Astrocyte (in vitro differentiated cells and primary cell): ENCODE measurements at places on chromosomes 6 and 20.

- DNase-seq: no peak
These were observed 51.0 kb downstream of the STX7 start for GRCh38 chr6:132461958-132462357.

- no peak for DNase-seq
These were observed 138.2 kb upstream of the ARMC2 start for GRCh38 chr6:108710030-108710429.

DNA sequence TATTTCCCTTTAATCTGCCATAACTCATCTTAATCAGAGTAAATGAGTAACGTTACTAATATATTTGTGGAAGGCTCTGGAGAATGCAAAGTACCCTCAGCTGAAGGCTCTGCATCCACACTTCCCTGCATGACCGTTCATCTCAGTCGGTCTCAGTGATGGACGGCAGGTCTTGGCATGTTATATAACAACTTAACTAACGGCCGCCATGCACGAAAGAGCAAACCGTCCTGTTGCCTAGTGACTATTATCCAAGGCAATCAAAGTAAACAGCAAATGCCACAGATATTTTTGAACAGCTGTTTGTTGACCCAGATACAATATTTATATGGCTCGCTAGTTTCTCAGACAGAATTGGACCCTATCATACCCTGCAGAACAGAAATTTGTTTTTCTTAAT, 194.9 kb upstream of the SMLR1 start:
- DNase-seq: no peak

DNA sequence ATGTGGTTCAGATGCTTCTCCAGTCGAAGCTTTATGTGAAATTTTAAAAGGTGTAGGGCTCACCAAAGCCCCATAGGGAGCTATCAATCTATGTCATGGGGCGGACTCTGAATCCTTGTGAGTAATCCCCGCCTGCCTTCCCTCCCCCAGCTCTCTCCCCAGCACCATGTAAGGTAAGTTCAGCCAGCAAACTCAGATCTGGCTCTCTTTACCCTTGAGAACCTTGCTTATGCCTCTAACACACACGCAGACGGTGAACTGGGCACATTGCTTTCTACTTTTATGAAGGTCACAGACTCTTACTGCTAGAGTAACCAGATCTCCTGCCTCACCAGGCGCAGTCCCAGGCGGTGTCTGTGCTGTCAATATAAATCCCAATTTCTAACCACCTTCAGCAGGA, 82.6 kb upstream of the CNKSR3 start:
- DNase-seq: peak; percentile 17

DNA sequence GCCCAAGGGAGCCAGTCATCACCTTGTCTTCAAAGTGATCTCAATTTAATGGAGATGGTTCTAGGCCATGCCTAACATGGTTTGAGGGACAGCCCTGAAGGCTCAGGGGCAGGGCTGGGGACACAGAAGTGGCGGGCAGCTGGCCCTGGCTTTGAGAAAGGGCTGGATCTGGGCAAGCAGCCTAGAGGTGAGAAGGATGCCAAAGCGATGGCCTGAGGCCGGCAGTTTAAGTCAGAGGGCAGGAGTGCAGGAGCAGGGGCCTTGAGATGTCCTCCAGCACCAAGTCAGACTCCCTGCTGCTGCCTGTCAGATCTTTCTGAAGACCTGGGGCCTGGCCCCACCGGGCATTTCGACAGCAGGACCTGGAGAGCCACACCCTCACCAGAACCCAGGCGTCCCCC, 28.4 kb upstream of the APMAP start:
- DNase-seq: no peak

GRCh38 chr6:39884696-39885095, 49.6 kb downstream of the MOCS1 start:
- DNase-seq: peak; percentile 89

DNA sequence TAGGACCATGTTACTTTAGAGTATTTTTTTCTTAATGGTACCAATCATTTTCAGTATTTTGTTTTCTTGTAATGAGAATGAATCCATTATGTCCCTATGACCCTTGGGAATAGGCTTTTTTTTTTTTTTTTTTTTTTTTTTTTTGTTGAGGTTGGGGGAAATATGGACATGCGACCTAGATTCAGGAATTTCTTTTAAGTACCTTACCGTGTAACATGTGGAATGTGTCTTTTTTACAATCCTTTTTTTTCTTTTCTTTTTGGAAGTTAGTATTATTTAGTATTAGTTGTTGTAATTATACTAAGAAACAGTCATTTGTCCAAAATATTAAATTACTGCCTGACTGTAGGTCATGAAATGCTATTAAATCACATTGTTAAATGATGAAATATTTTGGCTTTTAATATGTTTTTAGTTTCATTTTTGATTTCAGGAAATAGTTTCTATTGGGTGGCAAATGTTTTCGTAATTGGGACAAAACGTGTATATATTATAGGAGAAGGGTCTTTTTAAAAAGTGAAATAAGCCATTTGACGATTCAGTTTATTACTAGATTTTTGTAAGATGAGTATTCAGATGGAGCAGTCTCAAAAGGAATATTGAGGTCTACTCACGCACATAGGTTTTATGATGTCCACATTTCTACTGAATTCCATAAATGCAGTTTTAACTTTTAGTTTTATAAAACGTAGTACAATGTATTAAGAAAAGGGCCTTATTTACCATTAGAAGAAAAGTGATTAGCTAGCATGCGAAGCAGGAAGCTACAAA, 4.9 kb downstream of the ARID1B start:
- DNase-seq: no peak

- DNase-seq: no peak
These were observed 253.8 kb upstream of the PRDM1 start for GRCh38 chr6:105832313-105832761.

DNA sequence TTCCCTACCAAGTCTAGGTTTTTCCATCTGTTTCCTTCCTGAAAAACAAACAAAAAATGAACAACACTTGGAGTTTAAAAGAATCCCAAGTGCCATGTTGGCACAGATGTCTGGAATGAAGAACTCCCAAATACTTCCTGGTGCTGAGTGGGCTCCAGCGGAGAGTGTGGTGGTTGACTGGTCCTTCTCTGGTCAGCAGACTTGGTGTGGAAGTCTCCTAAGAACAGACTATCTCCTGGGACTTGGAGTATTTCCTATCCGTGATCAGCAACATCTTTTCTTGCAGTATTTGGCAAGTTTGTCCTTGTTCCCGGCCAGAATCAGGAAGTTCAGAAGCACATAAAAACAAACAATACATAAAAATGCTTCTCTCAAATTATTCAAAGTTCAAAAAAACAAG, 154.1 kb downstream of the MTFR2 start:
- DNase-seq: no peak

GRCh38 chr6:78948785-78949184, 81.4 kb downstream of the IRAK1BP1 start:
- DNase-seq: no peak

DNA sequence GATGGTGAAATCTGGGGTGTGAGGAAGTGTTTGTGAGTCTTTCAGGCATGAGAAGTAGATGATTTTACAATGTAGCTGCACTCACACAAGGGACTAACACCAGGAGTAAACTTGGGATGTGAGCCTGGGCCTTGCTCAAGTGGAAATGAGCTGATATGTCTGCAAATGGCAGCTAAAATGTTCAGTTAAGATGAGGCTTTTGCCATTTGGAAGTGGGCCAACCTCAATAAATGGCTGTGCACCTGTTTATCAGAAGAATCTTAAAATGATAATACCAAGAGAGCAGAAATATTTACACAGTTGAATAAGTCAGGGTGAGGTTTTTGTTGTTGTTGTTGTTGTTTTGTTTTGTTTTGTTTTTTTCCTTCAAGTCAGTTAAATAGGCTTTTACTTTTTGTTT, 25.7 kb upstream of the KLHL31 start:
- DNase-seq: no peak

GRCh38 chr6:118890997-118891790, 2.8 kb upstream of the ASF1A start:
- no peak for DNase-seq

DNA sequence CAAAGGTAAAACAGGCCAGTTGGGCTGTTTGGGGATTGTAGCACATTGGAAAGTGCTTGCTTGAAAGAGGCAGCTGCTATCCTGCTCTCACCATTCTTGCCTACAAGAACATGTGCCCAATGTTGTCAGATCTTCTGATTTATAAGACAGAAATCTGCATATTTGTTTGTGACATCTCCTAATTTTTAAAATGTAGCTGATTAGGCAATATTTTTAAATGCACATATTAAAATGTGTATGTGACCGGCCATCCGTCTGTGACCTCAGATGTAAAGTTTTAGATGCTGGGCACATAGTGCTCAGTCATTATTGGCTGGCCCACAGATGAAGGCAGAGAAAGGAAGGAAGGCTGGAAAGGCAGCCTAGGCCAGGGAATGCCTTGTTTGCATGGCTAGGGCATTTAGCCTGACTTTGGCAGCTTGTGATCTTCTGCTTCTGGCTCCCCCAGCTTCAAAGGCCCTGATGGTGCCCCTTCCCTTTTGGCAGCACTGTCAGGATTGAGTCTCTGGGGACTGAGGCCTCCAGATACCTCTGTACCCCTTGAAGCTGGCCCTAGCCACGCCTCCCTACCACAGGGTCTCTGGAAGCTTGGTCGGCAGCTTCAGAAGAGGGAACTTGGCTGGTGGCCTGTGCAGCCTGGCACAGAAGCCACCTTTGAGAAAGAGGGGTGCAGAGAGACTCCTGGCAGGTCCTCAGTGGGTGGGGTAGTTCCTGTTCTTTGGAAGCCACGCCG, 6.4 kb downstream of the SNPH start:
- no peak for DNase-seq

DNA sequence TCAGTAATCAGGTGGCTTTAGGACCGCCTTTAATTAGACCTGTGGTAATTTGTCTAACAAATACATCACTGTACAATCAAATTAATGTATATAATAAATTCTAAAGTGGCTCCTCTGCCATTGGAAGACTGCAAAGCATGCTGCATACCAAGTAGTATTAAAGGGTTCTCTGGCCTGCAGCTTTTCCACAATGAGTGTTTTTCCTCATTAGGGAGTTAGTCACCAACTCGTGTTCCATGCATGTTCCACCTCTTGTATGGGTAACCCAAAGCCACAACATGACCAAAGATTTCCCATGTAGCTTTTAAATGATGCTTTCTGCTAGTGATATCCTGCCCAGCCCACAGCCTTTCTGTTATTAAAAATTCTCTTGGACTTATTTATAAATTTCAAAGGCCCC, 218.7 kb downstream of the FUT9 start:
- DNase-seq: peak; percentile 65

DNA sequence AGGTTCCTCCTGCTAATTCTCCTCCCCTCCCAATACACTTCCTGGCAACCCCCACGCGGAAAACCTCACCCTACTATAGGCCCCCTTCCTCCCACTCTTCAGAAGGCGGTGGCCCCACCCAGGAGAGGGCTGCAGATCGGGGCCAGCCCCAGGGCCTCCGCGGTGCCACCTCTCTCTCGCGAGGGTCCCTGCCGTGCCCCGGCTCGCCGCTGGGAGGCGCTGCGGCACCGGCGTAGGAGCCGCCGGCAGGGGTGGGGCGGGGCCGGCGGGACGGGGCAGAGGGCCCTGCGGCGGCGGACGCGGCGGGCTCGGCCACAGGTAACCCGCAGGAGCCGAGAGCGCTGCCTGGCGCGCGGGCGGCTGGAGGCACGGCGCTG, at the start of gene ANKRD6:
ANKRD6 (plus strand) TSS at position 278 of the 377 bp plus-strand sequence. CDS start 133,825 bp downstream, outside the sequence.
- no peak for DNase-seq

GRCh38 chr6:137211910-137212309, 7.3 kb downstream of the IFNGR1 start:
- DNase-seq: no peak

DNA sequence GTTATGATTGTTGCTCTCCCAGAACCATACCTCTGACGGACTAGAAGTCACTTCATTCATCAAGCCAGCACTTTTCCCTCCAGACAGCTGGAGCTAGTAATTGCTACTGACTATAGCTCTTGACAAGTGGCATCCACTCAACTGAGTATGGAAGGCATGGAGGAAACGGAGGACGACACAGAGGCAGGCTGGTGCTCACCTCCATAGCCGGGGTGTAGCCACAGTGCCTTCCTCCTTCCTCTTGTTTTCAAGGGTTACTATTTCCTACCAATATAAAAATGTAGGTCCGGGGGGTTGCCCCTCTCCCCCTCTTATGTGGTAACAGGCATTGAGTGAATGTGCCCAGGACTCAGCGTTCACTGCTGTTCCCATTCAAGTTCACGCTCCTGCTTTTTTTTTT, 23.5 kb upstream of the FOXC1 start:
- no peak for DNase-seq

DNA sequence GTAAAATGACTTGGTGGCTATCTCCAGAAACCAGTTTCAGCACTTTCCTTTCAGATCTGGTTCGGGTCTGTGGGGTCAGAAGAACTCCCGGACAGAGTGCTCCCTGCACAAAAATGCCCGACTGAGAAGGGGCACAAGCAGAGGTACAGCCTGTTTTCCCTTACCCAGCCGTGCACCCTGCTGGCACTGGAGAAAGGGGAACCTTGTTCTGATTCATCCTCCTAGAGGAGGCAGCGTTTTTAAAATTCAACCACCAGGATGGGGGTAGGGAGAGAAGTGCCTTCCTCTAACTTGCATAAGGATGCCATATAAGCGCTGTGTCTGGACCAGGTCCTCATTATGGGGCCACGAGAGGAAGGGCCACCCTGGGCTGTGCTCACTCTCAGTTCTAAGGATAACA, 17.6 kb downstream of the RIMS4 start:
- no peak for DNase-seq

- no peak for DNase-seq
These were observed 40.8 kb downstream of the CHMP4B start for GRCh38 chr20:33851842-33852466.

- no peak for DNase-seq
These were observed 55.9 kb upstream of the TRAF3IP2 start for GRCh38 chr6:111661541-111662061.

GRCh38 chr20:53639647-53640440, 46.2 kb upstream of the ZNF217 start:
- DNase-seq: no peak

GRCh38 chr6:168606722-168607121, 165.7 kb downstream of the SMOC2 start:
- no peak for DNase-seq

DNA sequence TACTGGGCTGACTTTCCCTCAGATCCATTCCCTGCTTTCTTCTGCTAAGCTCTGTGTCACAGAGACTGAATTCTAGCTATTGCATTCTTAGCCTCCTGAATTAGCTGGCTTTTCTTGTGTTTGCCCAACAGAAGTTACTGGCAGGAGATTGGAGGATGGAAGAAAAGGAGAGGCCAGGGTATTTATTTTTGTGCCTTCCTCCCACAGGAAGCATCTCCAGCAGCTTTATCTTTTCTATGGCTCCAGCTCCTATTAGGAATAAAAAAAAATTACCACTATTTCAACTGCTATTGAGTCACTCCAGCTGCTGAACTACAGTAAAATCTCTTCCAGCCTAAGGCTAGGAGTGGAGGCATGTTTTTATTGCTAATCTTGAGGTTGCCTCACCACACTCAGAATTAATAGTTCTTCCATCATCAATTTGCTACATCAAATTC, 492.4 kb downstream of the RFPL4B start:
- DNase-seq: peak; percentile 92

GRCh38 chr6:37826993-37827392, 7.5 kb downstream of the ZFAND3 start:
- DNase-seq: no peak
